ENCODE measurements at places on chromosomes 5 and 9.

DNA sequence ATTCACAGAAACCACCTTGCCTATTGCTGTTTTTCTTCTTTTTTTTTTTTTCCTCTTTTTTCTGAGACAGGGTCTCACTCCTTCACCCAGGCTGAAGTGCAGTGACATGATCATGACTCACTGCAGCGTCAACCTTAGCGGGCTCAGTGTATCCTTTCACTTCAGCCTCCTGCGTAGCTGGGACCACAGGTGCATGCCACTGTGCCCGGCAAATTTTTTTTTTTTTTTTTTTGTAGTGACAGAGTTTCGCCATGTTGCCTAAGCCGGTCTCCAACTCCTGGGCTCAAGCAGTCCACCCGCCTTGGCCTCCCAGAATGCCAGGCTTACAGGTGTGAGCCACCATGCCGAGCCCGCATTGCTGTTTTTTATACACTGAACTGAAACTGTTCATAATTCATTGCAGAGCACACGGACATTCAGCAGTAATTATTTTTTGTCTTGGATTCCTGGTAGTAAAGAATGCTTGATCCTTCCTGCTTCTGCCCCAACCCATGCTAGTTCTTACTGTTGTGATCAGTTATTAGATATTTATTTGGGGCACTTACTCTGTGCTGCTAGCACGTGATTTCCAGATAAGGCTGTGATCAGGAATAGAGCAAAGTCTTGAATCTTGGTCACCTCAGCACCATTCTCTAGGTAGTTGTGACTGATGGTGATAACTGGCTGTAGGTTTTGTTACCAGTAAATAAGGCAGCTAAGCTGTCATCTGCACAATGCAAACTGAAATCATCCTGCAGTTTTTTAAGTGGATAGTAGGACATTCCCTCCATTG, 14.0 kb downstream of the MAP3K1 start:
- DNase-seq: no peak

GRCh38 chr5:57174890-57175510, 1.1 kb downstream of the GPBP1 start:
- DNase-seq: no peak

GRCh38 chr5:126641387-126641786, 40.6 kb downstream of the PHAX start:
- no peak for DNase-seq

DNA sequence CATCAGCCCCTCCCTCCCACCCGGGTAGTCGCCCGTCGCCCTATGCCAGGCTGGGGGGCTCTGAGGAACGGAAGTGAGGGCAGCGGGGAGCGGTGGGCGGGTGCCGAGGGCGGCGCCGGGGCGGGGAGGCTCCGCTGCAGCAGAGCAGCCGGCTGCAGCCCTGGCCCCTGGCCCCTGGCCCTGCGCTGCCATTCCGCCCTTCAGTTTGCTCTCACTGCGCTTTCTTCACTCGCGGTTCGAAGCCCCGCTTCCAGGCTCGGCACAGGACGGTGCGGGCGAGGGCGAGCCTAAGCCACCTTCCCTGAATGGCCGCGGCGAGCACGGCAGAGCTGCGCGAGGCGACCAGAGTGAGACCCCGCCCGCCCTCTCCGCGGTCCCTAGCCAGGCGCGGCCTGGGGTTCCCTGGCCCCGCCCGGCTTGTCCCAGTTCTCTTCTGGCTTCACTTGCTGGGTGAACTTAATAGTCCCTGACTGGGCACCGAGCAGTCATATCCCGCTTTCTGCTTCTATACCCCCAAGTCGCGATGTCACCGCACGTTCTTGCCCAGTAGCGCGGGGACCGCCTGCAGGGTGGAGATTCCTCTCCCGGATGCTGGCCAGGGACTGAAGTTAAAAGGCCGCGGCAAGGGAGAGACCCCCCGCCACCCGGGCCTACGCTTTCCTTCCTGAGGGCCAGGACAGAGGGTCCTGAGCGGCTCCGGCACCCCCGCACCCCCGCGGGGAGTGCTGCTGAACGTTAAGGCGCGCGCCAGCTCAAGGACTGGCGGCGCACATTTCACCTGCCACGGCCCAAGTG, 623 bp upstream of the TRIM36 start:
- DNase-seq: no peak

DNA sequence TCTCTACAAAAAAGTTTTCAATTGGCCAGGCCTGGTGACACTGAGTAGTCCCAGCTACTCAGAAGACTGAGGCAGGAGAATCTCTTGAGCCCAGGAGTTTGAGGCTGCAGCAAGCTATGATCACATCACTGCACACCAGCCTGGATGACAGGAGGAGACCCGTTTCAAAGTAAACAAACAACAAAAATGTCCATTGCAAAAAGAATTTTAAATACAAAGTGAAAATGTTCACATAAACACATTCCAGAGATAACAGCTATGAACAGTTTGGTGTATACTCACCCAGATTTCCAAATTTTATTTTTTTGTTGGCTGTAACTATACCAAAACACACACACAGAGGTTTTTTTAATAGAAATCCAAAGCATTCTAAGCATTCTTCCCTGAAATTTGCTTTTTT, 39.8 kb downstream of the ADRA1B start:
- no peak for DNase-seq

GRCh38 chr5:112857866-112858265, 3.2 kb upstream of the SRP19 start:
- peak; percentile 14 for DNase-seq

GRCh38 chr9:123305879-123306278, 37.5 kb upstream of the STRBP start:
- no peak for DNase-seq

DNA sequence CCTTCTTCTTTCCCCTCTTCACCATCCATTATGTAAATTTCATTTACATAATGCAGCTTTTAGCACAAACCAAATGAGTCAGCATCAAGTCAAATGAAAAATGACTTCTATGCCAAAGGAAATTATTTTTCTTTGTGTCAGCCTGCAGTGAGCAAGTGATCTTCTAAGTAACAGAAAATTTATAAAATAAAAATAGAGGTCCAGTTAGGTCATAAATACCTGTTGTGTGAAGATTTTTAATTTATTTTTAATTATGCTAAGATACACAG, 16.7 kb upstream of the THG1L start:
- DNase-seq: no peak

GRCh38 chr5:97559827-97560598, 377.0 kb upstream of the RIOK2 start:
- DNase-seq: no peak

DNA sequence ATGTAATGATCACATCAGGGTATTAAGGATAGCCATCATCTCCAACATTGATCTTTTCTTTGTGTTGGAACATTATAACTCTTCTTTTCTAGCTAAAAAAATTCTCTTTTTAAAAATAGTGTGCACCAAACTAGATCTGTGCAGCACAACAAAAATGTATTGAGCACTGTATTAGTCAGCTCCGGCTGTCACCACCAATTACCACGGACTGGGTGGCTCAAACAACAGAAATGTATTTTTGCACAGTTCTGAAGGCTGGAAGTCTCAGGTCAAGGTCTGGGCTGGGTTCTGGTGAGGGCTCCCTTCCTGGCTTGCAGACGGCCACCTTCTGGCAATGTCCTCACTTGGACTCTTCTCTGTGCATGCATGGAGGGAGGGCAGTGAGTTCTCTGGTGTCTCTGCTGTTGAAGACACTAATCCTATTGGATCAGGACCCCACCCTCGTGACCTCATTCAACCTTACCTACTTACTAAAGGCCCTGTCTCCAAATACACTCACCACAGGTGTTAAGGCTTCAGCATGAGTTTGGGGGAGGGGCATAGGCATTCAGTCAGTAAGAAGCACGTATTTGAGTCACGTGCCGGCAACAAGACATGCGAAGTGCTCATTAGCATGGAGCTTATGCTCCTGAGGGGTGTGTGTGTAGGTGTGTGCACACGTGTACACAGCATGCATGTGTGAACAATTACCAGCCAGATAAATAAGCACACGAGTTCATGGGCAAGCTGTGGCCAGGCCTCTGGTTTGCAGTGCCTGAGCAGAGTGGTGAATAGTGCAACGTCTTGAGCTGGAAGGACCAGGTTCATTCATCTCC, 89.4 kb upstream of the SH3PXD2B start:
- no peak for DNase-seq

- no peak for DNase-seq
Measured at GRCh38 chr5:179127136-179128040, 67.2 kb downstream of the ZNF354C start.

- DNase-seq: no peak
Measured at GRCh38 chr5:61734001-61734400, 401.9 kb downstream of the ZSWIM6 start.

GRCh38 chr5:33275391-33275790, 165.4 kb upstream of the TARS1 start:
- DNase-seq: no peak

DNA sequence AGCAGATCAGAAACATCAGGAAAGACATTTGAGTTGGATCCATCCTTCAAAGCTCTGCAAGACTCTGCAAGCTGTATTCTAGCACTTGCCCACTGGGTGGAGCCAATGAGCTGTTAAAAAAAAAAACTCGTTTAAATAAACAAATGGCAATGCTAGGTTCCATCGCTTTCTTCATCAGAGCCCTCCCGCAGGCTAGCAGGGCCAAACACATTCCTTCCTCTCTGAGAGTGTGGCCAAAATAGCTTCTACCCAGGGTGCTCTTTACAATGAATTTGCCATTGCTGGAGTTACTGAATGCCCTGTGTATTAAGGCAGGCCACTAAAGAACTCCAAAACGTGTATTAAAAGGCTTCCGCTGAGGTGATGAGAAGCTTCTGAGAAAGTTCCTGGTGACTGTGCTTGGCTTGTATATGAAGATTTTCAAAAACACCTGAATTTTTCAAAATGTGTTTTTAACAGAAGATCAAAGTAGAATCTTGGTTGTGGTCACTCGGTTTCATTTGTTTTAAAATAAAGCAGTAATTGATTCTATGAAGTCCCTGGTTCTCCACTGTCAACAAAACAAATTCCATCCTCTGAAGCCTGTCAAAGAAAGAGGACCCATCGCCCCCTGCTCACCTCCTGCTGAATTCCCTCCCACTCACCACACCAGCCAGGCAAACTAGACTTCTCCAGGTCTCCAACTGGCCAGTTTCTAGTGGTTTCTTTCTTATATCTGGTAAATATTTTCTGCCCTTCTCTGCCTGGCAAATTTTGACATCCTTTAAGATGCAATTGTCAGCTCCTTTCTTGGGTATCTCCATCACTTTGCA, 36.5 kb upstream of the EQTN start:
- peak; percentile 76 for DNase-seq

GRCh38 chr5:1445689-1446601, 705 bp upstream of the SLC6A3 start:
- DNase-seq: no peak

DNA sequence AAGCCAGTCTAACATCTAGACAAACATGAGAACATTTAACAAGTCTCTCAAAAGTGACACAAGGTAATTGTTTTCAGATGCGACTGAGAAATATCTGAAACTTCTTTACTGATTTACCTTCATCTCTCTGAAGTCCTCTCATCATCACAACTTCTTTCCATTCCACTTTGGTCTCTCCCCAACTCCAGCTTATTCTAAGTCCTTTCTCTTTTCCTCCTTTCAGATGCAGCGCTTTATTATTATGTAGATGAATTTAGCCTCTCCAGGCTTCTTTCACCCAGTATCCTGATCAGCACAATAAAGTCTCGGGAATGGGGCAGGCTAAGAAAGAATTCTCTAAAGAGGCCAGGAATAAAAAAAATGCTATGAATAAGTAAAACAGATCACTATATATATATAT, 128.0 kb downstream of the KCTD16 start:
- DNase-seq: no peak

DNA sequence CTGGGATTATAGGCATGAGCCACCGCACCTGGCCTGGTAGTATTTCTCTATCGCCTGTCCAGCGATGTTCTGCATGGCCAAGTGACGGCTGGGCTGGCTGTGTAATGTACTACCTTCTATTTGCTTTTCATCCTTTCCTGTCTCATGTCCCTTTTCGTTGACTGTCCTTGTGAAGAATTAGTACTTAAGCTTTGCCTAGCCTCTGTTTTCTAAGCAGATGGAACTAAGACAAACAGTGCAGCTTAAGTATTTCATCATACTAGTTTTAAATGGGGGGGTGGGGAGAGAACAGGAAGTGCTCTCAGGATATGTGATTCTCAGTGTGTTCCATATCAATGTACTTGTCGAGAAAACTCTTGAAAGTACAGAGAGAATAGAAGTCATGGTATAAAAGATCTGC, 31.7 kb upstream of the CCL21 start:
- no peak for DNase-seq

- DNase-seq: no peak
Measured at GRCh38 chr5:54673523-54674225, 156.1 kb downstream of the SNX18 start.

DNA sequence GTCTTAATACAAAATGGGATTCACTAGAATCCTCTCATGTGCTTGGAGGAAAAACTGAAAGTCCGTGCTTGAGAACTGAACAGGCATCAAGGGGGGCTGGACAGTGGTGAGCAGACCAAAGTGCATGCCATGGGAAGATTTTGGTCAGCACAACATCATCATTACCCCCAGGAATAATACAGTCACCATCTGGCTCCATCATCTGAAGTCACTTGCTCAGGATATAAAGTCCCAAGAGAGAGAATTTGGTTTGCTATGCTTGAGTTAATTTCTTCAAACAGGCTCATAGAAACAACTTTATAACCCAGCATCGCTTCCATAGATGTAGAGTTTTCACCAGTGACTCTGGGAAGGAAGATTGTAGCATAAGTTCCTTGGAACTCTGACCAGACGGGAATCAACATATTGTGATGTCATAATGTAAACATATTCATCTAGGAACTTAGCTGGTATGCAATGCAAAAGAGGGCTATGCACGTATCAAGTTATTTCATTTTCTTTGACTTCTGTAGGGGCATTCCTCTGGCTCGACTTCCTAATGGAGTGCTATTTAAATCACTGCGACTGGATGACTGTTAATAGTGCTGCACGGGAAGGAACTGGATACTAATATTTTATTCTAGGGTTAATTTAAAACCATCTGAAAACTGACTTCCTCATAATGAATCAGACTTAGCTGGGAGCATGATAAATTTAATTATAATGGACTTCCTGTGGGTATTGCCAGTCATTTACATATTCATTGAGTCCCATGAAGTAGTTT, 145.2 kb downstream of the MTRR start:
- DNase-seq: peak; percentile 2

GRCh38 chr9:75410405-75410804, 322.1 kb downstream of the OSTF1 start:
- no peak for DNase-seq

GRCh38 chr5:176674799-176675198, 27.5 kb downstream of the TSPAN17 start:
- no peak for DNase-seq

GRCh38 chr5:54317511-54318260, 7.3 kb upstream of the ARL15 start:
- DNase-seq: peak; percentile 46

- no peak for DNase-seq
Measured at GRCh38 chr9:91647371-91647770, 223.7 kb upstream of the NFIL3 start.

- DNase-seq: no peak
Measured at GRCh38 chr5:123208668-123209501, 119.8 kb downstream of the PRDM6 start.

GRCh38 chr5:130112246-130112645, 208.0 kb downstream of the CHSY3 start:
- DNase-seq: no peak

GRCh38 chr5:2311851-2312250, 429.1 kb upstream of the IRX4 start:
- DNase-seq: no peak

- DNase-seq: peak; percentile 86
Measured at GRCh38 chr5:78699552-78700153, 51.1 kb upstream of the LHFPL2 start.
